T-cell (primary cell): ENCODE measurements at places on chromosomes 2 and 18.

DNA sequence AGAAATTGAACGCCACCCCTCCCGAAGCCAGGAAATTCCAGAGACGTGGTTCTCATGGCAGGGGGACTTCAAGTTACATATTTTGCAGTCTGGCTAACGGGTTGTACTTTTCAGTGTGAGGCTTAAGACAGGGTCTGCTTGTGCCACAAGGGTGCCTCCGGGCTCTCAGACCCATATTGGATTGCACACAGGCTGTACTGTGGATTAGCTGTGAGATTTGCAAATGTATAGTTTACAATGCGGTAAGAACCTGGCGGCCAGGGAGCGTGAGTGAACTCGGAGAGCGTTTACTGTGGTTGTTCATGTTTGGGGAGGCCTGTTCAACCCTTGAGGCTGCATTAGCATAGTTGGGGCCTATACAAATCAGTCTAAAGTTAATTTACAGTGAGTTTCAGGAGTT lies 143.9 kb upstream of the SIX2 start:
- DNase-seq = no peak

DNA sequence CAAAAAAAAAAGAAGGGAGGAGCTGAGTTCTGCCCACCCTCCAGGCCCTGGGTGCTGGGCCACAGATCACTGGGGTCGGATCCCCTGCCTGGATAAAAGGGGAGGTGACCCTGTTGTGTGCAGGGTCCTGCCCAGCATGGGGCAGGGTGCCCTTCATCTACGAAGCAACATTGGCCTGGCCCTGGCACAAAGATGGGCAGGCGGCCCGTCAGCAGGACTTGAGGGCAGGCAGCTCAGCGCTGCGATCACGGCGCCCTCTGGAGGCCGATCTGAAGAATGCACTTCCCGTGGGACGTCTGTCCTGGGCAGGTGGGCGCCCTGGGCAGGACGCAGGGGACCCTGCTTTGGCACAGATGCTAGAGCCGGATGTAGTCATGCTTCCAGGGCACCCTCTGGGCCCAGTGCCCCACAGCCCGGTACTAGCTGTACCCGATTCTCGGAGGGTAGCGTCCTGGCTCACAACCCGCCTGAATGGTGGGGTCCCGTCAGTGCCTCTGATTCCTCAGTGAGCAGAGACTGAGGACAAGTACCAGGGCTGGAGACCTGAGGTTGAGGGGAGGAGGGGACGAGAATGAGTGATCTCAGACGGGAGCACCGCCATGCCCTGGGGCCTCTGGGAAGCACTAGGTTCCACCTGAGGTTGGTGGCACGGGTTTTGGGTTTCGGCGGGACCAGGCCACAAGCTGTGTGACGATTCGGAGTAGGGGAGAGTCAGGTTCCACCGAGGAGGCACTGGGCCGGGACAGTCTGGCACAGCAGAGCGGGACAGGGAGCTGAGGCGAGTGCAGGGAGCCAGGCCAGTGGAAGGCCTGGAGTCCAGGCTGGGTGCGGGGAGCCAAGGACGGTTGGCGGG lies 18.0 kb downstream of the ARID5A start:
- peak; percentile 60 for DNase-seq

DNA sequence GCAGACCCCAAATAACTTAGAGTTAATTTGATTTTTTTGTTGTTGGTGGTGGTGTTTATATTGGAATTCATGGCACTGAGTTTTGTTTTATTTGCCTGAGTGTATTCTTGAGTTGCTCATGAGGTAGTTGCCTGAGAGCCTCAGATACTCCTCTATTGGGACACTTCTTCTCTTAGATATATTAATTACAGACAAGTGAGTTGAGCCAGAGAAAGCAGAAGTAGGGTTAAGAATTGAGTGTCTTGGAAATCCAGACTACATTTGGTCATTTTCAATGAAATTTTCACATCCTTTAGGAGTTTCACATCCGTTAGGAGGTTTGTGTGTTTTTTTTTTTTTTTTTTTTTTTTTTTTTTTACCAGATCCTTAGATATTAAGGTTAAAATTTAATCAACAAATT lies 29.0 kb downstream of the FMNL2 start:
- DNase-seq = no peak

GRCh38 chr18:32297579-32298170 lies 107.8 kb downstream of the MEP1B start:
- no peak for DNase-seq

DNA sequence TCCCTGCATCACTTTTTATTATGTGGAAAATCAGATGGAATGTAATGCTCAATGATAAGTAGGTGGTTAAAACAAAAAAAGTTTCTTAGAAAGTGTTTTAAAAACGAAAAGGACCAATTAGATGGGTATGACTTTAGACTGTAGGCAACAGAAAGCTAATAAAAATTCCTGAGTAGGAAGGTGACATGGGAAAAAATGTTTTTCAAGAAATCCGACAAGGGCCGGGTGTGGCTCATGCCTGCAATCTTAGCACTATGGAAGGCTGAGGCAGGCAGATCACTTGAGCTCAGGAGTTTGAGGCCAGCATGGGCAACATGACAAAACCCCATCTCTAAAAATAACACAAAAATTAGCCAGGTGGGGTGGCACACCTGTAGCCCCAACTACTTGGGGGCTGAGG lies 126.1 kb downstream of the THADA start:
- no peak for DNase-seq

- no peak for DNase-seq
These were observed 29.4 kb downstream of the KIF1A start for GRCh38 chr2:240790370-240791220.

- DNase-seq = no peak
These were observed 59.8 kb downstream of the MARCHF4 start for GRCh38 chr2:216312441-216312840.

DNA sequence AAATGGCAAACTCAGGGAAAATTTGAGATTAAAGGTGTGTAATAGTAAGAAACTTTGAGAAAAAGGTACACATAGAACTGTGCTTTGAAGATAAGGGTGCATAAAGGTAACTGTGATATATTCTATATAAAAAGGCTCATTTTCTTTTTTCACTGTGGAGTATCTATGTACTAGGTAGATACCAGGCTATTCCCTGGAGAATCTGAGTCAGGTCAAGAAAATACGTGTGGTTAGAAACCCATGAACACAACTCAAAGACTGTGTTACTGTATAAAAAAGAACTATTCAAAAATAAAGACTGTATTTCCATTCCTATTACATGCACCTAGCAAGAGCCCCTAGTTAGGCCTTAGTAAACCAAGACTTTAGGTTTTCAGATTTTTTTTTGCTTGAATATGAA lies 100.1 kb upstream of the GRB14 start:
- DNase-seq = no peak

DNA sequence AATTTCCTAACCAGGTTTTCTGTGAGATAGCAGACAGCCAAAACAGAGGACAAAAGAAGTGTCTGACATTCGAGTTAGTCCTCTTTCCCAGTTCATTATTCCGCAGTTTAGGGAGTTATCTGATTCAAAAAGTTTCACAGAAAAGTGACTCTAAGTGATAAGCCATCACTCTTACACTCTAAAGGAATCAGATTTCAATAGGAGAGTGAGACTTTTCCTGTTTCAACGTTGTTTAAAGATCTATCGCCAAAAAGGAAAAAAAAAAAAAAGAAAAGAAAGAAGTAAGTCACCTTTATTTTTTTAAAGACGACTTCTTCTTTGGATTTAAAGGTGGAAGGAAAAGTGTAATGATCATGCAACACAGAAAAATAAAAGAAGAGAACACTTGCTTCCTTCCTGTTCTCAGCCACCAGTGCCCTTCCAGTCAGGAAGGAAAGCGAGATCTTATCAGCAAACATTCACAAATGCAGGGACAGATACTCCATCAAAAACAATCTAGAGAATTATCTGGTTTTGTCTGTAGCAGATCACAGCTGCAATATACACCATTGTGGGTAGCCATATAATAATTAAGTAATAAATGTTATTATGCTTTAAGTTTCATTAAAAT lies 49.8 kb downstream of the TFPI start:
- DNase-seq = no peak

- no peak for DNase-seq
These were observed 290.1 kb upstream of the KLHL14 start for GRCh38 chr18:33062834-33063364.

GRCh38 chr2:99397266-99397920 lies 60.2 kb downstream of the EIF5B start:
- DNase-seq = no peak

DNA sequence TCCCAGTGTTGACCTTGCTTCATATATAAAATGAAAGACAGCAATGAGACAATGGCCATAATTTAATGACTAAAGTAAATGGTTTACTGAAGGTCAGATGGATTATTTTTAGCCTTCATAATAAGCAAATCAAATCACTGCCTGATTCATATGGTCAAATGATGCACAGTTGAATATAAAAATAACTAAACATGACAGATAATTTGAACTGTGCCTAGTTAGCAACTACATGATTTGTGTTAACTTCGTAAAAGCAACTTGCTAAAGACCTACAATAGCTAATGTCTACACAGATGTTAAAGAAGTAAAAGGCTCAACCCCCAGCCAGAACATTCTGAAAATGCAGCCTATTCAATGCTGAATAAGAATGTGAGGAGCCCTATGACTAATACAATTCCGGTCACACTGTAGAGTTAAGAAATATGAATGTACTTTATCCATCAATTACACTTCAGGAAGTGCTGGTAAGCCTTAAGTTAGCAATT lies 590.8 kb upstream of the CDH2 start:
- DNase-seq = no peak

DNA sequence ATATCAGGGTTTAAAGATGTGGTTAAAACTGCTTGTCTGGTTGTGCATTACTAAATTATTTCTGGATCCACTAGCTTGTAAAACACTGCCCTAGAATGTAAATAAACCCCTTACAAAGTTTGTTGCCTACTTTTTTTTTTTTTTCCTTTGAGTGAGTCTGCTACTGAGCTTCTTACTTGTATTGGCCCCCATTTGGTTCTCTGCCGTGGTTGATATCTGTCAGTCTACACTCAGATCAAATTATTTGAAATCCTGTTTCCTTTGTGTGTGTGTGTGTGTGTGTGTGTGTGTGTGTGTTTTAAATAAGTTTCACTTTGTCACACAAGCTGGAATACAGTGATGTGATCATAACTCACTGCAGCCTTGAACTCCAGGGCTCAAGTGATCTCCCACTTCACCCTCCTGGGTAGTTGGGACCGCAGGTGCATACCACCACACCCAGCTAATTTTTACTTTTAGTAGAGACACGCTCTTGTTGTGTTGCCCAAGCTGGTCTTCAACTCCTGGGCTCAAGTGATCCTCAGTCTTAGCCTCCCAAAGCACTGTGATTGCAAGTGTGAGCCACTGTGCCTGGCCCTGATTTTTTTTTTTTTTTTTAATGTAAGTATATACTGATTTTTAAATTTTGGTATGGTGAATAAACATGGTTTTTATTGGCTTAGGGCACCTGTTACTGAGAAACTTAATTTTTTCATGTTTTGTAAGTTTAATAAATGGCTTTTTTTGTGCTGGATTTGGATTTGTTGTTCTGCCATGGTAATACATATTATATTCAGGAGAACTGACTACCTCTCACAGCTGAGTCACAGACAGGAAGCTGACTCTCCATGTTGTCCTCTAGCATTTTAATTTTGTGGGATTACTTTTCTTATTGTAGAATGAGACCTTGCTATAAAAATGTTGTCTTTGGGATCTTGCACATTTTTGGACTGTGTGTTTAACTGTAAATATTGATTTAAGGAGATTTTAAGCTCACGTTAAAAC lies 48.5 kb downstream of the MAP4K4 start:
- no peak for DNase-seq

- DNase-seq = no peak
These were observed 1056.6 kb upstream of the NXPH2 start for GRCh38 chr2:139836769-139837168.

DNA sequence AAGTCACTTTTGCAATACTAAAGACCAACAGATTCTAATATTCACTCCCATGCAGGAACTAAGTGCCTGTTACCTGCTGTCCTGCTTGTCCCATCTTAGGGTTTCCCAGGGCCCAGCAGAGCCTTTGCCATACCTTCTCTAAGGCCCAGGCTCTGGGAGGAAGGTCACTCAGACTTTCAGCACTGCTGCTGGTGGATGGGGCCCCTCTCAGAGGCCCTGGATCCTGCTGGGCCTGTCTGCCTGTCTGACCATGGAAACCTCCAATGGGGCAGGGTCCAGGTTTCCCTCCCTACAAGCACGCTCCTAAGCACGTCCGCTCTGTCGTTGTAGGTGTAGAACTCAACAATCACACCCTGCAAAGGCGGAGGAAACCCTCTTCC lies 75.1 kb downstream of the RRM2 start:
- no peak for DNase-seq

DNA sequence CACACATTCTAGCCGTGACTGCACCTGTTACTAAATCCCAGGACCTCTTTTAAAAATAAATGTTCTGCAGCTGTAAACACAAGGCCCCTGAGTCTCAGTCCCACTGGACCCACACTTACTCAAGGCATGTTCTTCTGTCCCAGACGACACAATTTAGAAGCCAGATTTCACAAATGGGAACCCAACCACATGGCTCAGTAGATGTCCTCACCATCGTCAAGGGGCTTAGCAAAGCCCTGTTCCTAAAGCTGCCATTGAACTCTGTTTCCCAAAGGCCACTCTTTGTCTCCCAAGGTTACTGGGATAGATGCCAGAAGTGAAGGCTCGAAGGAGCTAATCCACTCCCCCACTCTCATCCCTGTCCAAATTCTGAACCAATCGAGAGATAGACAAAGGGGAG lies 301.0 kb downstream of the GALR1 start:
- DNase-seq = no peak

GRCh38 chr2:71678874-71679273 lies 225.5 kb downstream of the DYSF start:
- DNase-seq = no peak

DNA sequence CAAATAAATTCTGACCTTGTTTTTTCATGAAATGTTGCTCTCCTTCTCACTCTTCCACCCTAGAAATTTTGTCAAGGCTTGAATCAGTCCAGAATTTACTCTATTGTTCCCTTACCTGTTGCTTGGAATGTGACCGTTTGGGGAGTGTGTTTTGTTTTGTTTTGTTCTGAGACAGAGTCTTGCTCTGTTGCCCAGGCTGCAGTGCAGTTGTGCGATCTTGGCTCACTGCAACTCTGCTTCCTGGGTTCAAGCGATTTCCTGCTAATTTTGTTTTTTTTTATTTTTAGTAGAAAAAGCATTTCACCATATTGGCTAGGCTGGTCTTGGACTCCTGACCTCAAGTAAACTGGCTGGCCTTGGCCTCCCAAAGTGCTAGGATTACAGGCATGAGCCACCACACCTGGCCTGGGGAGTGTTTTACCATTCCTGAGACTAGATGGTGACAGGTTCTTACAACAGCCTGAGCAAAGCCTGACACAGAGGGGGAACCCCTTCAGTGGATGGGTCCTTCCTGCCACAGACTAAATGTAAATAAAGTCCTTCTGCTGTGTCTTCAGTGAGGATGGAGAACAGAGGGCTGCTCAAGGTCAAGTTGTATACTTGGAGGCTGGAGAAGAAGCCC lies 52.0 kb downstream of the HAUS1 start:
- DNase-seq = peak; percentile 2

DNA sequence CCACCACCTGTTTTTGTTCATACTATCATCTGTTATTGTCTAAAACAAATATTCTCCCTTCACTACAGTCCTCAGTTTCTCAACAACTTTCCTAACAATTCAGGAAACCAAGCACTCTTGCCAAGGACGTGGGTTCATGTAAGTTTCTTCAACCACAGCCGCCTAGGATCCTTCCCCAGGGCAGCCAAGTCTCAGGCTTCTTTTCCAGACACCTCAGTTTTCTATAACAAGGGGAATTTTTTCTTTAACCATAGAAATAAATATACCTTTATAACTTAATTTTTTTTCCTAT lies 39.4 kb upstream of the AGPS start:
- DNase-seq = no peak
